ENCODE measurements at places on chromosomes 2 and 18.
A peak's percentile ranks its signal among the peaks of the same experiment; 100 is the strongest.

- no peak for DNase-seq
Measured at GRCh38 chr2:190961918-190962487, 52.0 kb downstream of the STAT1 start.

DNA sequence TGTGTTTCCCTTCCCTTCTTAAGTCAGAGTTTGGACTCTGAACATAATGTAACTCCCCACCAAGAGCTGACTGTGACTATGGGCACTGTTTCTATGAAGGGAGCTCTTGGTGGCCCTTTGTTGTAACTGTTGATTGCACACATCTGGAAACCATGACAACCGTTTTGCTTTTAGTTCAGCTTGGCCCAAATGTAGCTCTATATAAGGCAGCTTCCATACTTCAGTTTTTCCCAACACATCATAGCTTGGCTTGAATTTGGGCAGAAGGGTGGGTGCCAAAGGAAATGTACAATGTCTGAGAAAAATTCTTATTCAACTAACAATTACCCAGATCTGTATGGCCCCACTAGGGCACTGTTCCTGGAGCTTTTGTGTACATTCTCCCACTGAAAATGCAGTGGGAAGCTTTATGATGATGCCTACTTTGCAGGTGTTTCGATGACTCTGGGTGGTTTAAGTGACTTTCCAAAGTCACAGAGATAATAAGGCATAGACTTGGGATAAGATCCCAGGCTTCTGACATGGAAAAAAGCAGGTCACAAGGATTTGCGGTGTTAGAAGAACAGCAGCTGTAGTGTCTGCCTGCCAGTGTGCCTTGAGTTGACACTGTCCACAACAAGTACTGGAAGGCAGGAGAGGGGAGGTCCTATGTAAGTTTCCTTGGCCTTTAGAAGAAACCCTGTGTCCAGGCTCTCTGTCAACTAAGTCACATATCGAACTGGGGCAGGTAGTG lies 2.4 kb upstream of the CETN1 start:
- DNase-seq = no peak

DNA sequence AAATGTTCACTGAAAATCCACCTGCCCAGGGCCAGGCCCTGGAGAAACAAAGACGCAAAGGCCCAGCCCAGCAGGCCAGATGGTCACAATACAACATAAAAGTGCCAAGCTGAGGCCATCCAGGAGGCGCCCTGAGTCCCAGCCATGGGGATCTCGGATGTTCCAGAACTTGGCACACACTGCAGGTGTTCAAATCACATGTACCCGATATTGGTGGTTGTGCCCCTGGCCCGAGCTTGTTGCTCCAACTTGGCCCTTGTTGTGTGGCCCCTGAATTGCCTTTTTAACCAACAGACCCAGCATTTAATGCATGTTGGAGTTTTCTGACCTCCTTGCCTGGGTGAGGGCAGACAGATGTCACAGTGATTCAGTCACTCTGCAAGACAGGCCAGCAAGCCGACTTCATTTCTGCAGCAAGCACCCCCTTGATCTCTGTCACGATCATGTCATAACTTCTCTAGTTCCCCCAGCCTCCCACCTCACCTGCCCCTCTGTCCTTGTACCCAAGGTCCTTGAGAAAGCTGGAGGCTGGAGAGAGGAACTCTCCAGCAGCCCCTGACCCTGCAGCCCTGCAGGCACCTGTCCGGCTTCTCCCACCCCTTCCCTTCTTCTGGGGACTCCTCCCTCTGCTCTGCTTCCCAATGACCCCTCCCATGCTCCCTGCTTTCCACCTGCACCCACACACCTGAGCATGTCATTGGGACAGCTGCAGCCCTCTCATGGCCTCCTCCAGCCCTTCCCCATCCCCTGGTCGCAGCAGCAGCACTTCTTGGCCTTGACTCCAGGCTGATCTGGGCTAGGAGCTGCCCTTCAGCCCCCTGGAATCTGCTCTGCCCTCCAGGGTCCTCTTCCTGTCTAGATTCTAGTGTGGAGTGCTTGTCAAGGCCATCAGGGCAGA lies 9.1 kb downstream of the NGEF start:
- no peak for DNase-seq

- DNase-seq = no peak
Measured at GRCh38 chr2:173058673-173059072, 17.0 kb upstream of the MAP3K20 start.

GRCh38 chr2:3628800-3629199 lies 29.2 kb upstream of the ALLC start:
- DNase-seq = no peak

DNA sequence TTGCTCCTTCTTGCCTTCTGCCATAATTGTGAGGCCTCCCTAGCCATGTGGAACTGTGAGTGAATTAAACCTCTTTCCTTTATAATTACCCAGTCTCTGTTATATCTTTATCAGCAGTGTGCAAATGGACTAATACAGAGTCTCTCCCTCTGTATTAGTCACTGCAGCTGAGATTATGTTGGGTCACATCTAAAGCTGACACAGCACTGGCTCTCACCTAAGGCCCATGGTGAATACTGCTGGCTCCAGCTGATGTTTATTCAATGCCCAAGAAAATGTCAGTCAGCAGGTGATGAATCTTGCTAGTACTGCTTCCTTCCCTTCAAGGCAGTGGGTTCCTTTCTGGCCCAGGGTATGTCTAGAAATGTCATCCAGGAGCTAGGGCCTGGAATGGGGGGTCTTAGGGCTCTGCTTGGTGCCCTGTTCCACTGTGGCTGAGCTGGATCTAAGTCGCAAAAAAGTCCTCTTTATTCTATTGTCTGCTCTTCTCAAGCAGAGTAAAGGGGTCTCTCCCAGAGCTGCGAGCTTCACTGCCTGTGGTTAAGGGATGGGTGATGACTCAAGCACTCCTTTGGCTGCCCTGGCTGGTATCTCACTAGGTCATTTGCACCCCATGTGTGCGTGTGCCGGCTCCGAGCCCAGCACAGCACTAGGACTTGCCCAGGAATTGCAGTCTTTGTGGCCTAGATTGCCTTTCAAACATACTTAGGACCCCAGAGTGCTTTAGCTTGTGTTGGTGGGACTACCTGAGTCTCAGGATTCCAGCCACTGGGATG lies 29.9 kb downstream of the PPP1R1C start:
- DNase-seq = no peak

DNA sequence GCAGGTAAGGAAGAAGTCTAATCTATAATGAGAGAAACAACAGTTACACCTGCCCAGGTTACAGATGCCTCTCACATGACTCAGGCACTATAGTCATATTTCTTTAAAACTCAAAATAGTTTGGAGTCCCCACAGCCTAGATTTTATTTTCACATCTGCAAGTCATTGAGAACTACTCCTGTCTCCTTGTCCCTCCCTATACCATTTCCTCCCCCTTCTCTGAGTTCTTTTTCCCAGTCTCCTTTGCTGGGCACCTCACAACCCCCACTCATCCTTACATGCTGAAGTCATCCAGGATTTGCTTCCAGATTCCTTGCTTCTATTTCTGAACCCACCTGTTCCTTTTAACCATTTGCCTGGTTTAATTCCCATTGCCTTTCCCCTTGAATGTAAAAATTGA lies 73.1 kb upstream of the KCNE4 start:
- no peak for DNase-seq

GRCh38 chr2:219448099-219448775 lies 13.6 kb downstream of the SPEG start:
- no peak for DNase-seq

DNA sequence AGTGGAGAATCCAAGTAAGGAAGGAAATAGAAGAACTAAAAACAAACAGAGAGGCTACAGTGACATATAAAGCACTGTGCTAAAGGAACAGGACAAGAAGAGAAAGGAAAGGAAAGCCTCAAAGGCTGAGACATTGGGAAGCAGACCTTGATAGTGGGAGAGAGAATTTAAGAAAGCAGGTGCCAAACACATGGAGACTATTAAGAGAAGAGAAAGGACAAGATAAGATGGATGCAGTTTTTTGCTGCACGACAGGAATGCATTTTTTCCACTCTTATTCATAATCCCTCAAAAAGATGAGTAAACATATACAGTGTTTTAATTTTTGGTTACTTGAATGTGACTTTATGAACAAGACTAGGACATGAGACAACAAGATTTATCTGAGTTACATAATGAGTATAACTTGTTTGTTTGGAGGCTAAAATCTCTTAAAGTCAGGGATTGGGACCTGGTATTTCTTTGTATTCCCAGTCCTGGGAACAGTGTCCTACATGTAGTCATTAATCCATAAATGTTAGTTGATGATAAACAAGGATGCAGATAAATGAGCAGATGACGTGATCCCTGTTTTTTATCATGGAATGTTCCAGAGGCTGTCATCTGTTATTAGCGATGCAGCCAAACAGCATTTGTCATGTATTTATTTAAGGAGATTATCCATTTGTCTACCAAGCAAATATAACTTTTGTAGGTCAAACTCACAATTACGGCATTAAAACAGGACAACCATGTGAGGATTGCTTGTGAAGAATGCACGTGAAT lies 141.7 kb downstream of the DNER start:
- no peak for DNase-seq

GRCh38 chr2:105754011-105754410 lies 9.3 kb downstream of the NCK2 start:
- peak; percentile 92 for DNase-seq

GRCh38 chr2:98691303-98691702 lies 39.6 kb downstream of the MGAT4A start:
- no peak for DNase-seq

GRCh38 chr2:119064567-119064966 lies 94.0 kb downstream of the C1QL2 start:
- no peak for DNase-seq

- no peak for DNase-seq
Measured at GRCh38 chr2:222105046-222105445, 193.8 kb downstream of the PAX3 start.

DNA sequence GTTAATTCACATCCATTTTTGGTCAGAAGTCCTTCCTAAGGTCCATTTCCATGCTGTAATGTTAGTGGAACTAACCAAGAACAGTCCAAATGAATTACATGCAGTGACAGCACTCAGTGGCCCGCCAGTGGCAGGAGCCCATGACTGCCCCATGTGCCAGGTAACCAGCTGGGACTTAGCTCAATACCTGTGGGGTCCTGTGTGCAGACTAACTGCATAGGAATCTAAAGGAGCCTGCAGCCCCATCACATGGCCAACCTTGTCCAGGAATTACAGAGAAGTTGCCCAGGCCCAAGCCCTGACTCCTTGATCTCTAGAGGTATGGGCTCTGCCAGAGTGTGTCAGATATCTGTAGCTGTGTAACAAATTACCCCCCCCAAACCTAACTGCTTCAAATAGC lies 35.4 kb upstream of the GPR17 start:
- no peak for DNase-seq

DNA sequence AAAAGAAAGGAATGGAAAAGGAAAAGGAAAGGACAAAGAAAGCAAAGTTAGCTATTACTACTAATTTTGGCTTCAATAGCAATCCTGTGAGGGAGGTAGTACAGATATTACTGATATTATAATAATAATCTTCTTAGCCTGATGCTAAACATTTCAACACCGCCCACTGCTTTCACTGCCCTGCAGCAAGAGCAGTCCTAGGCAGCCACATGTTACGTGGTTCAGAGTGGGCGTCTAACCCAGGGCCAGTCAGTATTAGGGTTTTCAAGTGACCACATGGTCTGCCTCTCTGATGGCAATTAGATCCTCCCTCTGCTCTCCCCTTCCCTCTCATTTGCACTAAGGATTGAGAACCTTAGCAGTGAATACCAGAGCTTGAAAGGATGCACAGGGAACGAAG lies 83.7 kb upstream of the ZNF397 start:
- DNase-seq = no peak

- no peak for DNase-seq
Measured at GRCh38 chr2:95372845-95373244, 29.7 kb upstream of the FAHD2A start.

GRCh38 chr2:33242845-33243244 lies 233.6 kb upstream of the RASGRP3 start:
- no peak for DNase-seq

- DNase-seq = no peak
Measured at GRCh38 chr18:45166836-45167551, 448.3 kb upstream of the SLC14A2 start.

- no peak for DNase-seq
Measured at GRCh38 chr2:133140620-133141019, 427.6 kb downstream of the NCKAP5 start.

- DNase-seq = no peak
Measured at GRCh38 chr2:208142925-208143799, 2.8 kb downstream of the CRYGB start.

- no peak for DNase-seq
Measured at GRCh38 chr18:58668211-58668610, 3.1 kb upstream of the MALT1 start.

- DNase-seq = no peak
Measured at GRCh38 chr2:12035956-12036639, 289.7 kb downstream of the LPIN1 start.

GRCh38 chr2:199455545-199456382 lies 2.0 kb downstream of the SATB2 start:
- no peak for DNase-seq

GRCh38 chr2:96866986-96867755 lies 2.7 kb downstream of the SEMA4C start:
- DNase-seq = no peak

Measured in CD4-positive, alpha-beta T cell treated with Interferon alpha-2 for 1 hour (primary cell).